ENCODE measurements at places on chromosomes 1 and 21.

GRCh38 chr1:180096584-180097325 is 57.9 kb upstream of the QSOX1 start:
- DNase-seq = no peak

DNA sequence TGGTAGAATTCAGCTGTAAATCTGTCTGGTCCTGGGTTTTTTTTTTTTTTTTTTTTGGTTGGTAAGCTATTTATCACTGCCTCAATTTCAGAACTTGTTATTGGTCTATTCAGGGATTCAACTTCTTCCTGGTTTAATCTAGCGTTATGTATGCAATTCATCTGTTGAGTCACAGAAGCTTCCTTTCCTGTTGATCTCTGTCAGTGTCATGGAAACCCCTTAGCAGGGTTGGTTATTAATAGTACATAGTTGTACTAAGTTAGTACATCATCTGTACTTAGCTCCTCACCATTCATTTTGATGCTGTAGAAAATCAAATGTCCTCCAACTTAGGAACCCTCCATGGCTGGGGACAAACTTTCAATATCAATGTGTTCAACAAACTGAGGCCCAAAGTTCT is 51.0 kb upstream of the BARHL2 start:
- no peak for DNase-seq

- no peak for DNase-seq
Measured at GRCh38 chr1:151838222-151839081, 1.2 kb downstream of the C2CD4D start.

DNA sequence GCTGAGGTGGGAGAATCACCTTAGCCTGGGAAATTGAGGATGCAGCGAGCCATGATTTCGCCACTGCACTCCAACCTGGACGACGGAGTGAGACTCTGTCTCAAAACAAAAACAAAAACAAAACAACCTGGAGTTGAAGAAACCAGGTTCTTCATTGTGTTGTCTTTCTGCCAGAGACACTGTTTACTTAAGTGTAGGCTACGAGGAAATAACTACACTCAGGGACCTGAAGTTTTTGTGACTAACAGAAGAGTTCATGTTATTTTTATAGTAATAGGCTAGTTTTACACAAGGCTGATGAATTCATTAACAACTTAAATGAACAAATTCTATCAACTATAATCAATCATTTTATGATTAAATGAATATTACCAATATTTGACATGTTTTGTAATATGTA is 98.5 kb upstream of the MPC2 start:
- DNase-seq = no peak

DNA sequence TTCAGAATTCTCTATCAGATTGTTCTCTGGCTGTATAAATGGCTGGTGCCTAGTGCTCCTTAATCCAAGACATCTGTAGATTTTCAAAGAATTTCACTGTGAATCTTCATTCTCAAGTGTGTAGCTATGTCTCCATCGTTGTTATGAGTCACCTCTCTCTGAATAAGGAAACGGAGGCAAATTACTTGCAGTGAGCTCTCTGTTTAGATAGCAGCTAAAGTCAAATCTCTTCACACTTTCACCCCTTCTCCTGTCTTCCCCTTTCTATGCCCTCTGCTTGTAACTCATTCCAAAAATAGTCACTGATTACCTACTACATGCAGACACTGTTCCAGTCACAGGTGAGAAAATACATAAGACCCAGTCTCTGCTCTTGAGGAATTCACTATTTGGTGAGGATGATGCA is 39.7 kb downstream of the CHML start:
- DNase-seq = no peak

DNA sequence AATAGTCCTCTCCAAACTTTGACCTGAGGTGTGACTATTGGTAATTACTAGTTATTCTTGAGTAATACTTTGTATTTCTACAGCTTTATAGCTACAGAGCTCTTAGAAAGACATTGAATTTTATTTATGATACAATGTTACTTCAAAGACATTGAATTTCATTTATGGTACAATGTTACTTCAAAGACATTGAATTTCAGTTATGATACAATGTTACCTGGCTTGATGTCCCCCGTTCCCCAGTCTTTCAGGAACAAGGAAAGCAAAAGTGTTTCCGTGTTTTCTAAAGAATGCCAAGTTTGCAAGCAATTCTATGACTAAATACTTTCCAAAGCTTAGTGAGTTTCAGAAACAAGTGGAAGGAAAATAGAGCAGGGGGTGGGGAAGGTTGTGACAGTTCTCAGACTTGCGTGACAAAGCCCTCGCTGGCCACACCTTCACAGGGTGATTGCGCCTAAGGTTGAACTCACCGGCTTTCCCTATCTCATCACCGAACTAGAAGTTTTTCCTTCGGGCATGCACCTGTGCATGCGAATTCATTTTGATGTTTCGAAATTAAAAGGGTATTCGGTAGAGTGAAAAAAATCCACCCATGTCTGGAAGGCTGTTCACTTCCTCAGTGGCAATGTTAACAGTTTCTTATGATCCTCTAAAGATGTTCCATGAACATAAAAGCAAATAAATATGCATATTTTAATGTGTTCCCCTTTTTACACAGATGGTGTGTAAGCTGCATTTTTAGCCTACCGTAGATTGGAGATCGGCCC is 909 bp upstream of the PAXBP1 start:
- no peak for DNase-seq

GRCh38 chr1:39788758-39789570 is at the start of gene BMP8B:
Gene BMP8B (minus strand): TSS chr1:39788865. CDS start chr1:39788485, 380 bp downstream.
- DNase-seq = no peak

- no peak for DNase-seq
Measured at GRCh38 chr21:34935898-34936297, 113.2 kb downstream of the RUNX1 start.

DNA sequence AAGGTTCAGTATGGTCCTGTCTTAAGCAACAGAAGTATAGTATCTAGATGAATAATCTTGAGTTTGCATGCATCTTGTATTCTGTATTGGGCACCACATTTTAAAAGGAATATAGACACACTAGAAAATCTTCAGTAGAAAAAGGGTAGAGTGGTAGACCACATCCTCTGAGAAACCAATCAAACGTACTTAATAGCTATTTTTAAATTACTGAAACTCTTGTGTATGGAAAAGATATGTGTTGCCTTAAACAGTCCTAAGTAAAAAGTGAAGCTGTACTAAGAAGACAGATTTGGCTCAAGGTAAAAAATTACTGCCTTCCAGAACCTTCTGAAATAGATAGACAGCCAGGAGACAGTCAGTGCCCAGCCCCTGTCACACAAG is 3.1 kb downstream of the CTXND2 start:
- DNase-seq = no peak

DNA sequence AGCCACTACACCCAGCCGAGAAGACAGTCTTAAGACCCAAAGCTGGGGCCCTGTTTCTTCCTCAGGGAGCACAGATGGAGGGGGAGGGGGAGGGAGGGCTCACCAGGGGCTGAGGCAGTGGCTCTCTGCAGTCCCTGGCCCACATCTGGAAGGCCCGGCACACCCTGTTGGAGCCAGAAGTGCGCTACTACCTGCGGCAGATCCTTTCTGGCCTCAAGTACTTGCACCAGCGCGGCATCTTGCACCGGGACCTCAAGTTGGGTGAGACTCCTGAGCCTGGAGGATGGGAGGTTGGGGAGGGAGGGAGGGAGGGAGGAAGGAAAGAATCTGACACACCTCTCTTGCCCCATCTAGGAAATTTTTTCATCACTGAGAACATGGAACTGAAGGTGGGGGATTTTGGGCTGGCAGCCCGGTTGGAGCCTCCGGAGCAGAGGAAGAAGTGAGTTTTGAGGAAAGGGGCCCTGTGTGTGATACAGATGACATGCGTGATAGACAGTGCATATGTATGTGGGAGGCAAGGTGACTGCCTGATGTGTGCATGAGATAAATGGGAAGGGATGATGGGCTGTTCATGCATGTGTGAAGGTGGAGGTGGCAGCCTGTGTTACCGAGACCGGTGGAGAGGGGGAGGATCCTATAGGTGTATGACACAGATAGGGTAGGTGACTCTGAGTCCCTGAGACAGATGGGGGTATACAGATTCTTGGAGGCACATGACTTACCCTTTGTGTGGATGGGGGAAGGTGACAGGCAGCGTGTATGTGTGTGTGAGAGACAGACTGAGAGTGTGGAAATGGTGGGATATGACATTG is 1.5 kb downstream of the PLK3 start:
- DNase-seq = no peak

DNA sequence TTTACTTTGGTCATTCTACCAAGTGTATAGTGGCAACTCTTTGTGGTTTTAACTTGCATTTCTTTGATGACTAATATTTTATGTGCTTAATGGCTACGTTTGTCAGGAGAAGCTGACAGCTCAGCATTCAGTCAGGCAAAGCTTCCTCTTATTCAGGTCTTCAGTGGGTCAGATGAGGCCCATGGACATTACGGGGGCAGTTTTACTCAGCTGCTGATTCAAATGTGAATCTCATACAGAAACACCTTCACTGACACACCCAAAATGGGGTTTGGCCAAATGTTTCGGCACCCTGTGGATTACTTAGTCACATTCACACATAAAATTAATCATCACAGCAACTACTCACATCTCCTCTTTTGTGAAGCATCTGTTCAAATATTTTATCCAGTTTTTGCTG is 104.9 kb upstream of the PLD5 start:
- no peak for DNase-seq

GRCh38 chr1:80170811-80171485 is 1164.4 kb upstream of the ADGRL4 start:
- DNase-seq = no peak

- DNase-seq = no peak
Measured at GRCh38 chr1:237171454-237172117, 129.6 kb downstream of the RYR2 start.

DNA sequence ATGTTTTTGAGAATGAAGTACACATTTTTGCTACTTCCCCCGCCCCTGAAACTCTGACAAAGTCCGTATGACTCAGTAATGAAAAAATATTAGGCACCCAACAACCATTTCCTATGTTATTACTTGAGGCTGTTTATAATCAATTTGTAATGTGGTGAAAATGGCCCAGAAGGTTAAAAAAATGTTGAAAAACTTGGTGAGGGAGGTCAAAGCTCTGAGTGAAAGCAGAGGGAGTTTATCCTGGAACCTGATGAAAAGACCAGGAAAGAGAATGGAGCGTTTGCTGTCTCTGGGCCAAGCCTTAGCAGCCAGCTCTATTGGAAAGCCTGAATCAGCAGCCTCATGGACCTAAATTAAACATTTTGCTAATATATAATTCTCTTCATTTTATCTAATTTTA is 367.7 kb upstream of the NEGR1 start:
- DNase-seq = no peak

GRCh38 chr1:113242481-113242880 is 147.8 kb upstream of the MAGI3 start:
- DNase-seq = no peak

DNA sequence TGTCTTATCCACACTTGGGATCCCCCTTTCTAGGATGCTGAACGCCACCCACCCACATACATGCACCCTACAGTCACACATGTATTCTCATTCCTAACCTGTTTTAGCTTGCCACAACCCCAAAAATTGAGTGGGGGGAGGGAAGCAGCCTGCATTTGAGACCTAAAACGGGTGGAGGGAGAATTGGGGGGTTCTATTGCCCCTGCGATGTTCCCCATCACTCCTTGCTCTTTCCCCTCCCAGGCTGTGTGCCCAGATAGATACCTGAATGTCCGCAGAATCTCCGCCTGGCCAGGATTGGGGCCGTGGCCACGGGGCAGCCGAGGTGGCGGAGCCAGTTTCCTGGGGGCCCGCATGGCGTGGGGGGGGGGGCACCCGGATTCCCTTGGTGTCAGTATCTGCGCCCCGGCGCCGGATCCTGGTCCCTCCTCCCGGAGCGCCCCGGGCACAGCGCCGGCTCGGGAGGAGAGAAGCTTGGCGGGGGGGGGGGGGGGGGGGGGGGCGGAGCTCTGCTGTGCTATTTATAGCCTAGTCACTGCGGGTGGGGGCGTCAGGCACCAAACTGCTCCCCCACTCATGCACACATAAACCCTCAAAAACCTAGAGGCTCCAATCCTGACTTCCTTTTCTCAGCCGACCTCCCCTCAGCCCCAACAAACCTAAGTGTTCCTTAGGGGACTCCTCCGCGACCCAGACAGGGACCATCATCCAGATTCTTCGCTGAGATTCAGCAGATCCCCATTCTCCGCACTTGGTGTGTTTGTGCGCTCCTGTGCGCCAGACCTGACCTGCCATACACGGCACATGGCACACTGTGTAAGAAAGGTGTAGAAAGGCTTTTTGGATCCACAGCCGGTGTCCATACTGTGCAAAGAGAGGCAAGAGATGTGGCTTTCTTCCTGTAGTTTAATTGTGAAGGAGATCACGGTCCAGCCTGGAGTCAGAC is 1.9 kb downstream of the ANKRD34A start:
- no peak for DNase-seq

GRCh38 chr1:185375583-185375982 is 58.5 kb upstream of the IVNS1ABP start:
- DNase-seq = no peak

GRCh38 chr1:9746651-9747050 is 77.1 kb downstream of the CLSTN1 start:
- DNase-seq = no peak

DNA sequence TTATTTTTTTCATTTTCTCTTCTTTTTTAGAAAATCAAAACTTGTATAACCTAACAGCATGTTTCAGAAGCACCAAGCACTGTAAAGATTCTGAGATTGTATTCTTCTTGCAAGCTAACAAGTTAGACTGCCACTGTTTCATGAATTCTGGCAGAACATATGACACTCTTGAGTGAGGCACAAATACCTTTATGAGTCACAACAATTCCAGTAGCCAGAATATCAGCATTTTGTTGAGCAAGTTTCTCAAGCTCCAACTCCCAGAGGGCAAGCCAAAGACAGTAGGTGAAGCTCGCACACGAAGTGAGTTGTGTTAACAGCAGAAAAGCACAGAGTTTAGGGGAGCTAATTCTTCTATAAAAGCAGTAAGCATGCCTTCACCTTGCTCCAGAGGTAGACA is 268.8 kb upstream of the NCAM2 start:
- DNase-seq = no peak

DNA sequence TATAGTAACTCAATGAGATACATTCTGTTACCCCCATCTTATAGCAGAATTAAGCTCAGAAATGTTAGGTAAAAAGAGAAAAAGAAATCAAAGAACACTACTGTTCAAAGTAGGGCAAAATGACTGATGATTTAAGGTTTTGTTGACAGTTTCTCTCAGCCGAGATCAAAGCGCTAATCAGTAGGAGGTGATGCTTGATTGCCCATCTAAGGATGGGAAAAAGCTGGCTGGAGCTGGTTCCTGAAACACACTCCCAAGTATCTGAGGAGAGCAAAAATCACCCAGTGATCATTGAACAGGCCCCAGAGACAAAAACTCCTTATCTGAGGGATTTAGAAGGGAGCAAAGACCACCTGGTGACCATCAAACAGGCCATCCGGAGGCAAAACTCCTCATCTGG is 64.5 kb upstream of the CSF1 start:
- DNase-seq = no peak
